Urothelium cell line (cell line): ENCODE measurements at places on chromosomes 11 and 22.

DNA sequence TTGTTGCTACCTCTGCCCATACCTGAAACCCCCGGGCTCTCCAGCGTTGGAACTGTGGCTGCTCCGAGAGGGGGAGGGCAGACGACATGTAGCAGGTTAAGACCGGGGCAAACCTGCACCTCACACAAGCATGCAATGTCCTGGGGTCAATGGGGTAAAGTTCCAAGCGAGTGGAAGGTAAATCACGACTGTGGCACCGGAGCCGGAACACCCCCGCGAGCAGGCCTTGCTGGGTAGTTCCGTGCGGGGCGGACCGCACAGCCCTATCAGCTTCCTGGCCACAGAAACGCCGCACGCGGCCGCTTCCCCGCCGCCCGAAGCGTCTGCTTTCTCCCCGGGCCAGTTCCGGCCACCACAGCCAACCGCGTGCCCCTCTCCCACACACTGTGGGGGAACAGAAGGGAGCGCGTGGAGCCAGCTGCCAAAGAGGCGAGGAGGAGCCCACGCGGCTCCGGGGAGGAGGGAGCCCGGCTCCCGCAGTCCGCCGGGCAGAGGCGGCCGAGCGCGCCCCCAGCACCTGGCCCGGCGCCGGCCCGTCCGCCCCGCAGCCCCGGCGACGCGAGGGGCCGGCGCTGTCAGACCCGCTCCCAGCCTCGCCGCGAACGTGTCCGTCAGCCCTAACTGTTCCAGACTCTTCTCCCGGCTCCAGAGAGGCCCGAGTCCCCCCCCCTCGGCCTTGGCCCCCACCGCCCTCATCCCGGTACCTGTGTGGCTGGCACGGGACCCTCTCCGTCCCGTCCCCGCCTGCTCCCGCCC is 1.6 kb downstream of the SPTBN2 start:
- peak; percentile 47 for DNase-seq

DNA sequence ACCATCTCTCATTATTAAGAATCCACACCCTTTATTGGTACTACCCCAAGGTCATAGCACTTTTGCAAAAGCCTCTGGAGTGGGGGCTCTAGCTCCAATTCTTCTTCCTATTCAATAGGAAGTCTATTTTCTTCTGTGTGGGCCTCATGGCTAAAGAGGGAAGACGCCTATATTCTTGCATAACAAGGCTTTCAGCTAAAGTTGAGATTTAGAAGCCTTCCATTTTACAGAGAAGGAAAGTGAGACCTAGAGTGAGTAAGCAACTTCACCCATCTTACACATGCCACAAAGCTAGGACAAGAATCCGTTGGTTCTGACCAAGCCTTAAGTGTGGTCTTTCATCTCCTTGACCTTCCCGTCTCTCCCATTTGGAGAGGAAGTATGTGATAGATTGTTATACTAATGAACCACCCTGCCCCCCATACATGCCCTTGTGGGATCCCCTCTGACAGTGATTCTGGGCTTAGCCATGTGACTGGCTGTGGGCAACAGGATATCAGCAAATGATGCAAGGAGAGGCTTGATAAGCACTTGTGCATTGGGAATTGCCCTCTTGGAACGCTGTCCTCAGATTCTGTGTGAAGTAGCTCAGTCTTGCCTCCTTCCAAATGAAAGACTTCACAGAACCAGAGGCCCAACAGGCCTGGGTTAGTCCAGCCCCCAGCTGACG is 12.3 kb downstream of the BACE1 start:
- DNase-seq = no peak

DNA sequence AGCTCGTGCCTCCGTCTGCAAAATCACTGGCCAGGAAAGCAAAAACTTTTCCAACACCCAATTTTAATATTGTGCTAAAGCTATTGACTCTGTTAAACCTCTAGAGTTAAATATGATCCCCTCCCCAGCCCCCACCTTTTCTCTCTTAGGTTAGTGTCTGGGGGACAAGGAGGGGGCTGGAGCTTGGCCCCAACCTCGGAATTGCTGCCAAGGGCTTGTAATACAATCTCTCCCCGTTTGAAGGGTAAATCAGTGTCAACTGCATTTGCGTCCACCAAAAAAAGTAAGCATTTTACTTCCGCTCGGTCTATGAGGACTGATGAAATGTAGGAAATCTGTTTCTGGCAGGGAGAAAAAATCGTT is at the start of gene GAS2:
TSS of gene GAS2 (plus strand) at position 287 of the 363 bp plus-strand sequence. CDS start 8,259 bp downstream, outside the sequence.
- DNase-seq = no peak

DNA sequence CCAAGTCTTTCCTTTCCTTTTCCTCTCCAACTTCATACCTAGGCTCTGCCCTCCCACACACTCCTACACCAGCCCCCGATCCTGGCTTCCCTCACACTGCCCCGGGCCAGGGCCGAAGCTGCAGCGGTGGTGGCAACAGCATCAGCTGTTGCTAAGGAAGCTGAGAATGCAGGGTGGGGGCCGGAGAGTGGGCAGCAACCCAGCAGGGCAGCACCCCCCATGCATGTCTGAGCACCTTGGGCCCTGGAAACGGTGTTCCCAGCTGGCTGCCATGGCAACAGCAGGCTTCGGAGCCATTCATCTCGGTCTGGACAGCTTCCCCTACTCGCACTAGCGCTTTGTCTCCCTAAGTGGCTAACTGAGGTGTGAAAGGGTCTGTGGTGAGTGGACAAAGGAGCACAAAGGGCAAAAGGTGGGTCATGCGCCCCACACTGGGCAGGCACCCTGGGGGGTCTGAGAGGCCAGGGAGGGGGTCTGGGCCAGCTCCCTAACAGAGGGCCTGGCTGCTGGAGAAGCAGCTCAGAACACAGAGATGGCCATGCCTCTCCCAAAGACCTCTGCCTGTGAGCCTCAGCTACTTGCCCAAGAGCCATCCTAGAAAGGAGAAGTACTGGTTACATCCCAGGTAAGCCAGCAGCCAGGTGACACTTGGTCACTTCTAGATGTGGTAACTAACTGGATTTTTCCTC is 42.1 kb upstream of the JAM3 start:
- no peak for DNase-seq

DNA sequence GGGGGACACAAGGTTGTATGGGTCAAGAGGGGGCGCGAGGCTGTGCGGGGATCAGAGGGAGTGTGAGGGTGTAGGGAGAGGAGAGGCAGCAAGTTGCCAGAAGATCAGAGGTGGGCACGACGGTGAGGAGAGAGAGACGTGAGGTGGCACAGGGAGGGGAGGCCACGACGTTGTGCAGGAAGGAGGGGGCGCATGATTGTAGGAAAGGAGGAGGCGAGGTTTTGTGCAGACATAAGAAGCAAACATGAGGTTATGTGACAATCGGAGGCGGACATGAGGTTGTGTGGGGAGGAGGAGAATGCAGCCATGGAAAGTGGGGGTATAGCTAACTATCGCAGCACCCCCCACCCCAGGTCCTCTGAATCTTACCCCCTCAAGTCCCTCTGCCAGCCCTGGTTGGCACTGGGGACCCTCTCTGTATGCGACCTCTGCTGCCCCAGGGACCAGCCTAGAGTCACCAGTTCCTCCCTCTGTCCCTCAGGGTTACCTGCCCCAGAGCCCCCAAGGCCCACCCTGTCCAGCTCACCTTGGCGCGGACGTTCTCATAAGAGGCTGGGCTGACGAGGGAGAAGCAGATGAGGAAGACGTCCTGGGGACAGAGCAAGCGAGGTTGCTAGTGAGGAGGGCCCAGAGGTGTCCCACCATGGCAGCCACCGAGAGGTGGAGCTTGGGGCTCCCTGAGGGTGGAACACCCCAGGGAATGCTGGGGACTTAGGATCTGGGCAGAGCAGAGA is 12.5 kb downstream of the RAC2 start:
- no peak for DNase-seq

GRCh38 chr22:44671742-44672141 is 30.3 kb upstream of the PRR5 start:
- no peak for DNase-seq

- DNase-seq = no peak
These were observed 8.1 kb downstream of the RPL27A start for GRCh38 chr11:8690374-8691342.
